ENCODE measurements at places on chromosomes 11 and 22.

DNA sequence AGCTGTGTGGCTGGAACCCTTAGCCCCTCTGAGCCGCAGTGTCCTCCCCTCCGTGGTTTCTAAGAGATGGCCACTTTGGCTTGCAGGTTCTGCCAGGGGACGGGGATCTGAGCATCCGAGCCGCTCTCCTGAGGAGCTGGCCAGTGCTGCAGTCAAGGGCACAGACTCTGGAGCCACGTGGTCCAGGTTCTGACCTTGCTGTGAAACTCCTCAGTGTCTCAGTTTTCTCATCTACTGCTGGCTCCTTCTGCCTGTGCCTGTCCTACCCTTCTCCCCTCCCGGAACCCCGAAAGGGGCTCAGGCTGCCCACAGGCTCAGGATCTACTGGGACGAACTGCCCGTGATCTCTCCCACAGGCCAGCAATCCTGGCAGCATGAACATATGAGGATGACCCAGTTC lies 65.4 kb upstream of the TTLL12 start:
- no peak for DNase-seq

- DNase-seq: no peak
Measured at GRCh38 chr11:14549891-14550290, 29.7 kb upstream of the PSMA1 start.

DNA sequence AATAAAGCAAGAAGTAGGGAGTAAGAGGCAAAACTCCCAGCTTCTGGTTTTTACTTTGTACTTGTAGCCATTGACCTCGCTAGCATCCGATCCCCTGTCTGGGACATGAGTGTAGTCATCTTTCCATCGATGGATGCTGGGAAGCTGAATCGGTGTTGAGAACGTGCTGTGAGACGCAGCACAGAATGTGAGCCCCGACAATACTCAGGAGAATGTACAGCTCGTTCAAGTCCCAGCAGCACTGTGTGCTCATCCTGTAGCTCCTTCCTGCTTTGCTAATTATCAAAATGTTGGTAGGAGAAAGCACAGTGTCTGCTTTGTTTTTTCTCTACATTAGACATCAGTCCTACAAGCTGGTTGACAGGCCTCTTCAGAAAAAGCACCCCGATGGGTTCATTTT lies 56.6 kb downstream of the JAM3 start:
- DNase-seq: no peak

GRCh38 chr22:38017272-38017920 lies 33.0 kb upstream of the SOX10 start:
- no peak for DNase-seq
